NT2/D1 (cell line): ENCODE measurements at places on chromosomes 16 and 17.
A peak's percentile ranks its signal among the peaks of the same experiment; 100 is the strongest.

- DNase-seq: no peak
These were observed 155.3 kb downstream of the RGS9 start for GRCh38 chr17:65292430-65292829.

- DNase-seq: no peak
These were observed 35.0 kb downstream of the CFDP1 start for GRCh38 chr16:75398333-75398732.

DNA sequence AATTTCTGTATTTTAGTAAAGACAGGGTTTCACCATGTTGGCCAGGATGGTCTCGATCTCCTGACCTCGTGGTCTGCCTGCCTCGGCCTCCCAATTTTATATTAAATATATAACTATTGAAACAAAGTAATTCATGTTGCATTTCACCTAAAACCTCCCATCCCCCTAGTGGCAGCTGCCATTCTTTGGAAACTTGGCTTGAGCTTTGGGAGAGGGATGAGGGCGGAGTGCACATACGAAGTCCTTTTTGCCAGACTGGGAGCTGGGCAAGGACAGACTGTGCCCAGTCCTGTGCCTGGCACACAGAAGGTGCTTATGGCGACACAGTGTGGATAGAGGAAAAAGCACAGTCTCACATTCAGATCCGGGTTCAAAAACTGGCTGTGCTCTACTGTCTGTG, 83.8 kb downstream of the NETO2 start:
- no peak for DNase-seq

DNA sequence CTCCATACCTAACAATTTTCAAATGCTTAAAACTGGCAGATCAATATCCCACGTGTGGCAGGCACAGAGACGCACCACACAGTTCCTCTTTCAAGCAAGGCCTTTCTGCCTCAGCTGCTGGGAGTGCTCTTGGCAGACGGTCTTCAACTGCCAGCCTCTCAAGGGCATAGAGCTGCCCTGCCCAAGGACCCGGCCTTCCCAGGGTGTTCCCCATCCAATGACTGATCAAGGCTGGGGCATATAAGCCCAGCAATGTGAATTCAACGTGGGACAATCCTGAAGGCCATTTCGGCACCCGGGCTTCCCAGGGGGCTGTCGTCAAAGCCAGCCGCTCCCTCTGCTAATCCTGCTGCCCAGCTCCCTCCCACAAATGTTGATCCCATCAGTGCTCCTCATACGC, 107.1 kb downstream of the STX8 start:
- DNase-seq: no peak

GRCh38 chr16:2795395-2796143, 2.7 kb upstream of the PRSS41 start:
- no peak for DNase-seq

DNA sequence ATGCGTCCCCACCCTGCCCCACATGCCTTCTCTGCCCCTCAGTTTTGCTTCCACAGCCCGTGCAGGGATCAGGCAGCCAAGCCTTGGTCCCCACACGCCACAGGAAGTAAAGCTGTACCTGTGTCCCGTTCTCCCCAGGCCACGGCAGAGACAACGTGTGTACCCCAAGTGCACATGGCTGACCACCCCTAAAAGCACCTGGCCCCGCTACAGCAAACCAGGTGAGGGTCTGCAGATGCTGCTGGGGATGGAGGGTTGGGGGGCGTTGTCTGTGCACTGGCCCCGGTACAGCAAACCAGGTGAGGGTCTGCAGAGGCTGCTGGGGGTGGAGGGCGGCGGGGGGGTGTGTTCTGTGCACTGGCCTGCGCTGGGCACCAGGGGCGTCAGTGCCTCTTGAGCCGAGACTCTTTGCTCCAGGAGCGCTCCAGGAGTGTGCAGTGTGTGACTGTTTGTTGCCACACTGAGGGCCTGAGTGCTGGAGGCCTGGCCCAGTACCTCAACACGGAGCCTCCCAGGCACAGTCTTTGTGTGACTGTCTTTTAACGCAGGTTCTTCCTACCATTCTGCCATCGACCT, 18.8 kb downstream of the TCF25 start:
- DNase-seq: no peak

GRCh38 chr16:22624800-22625533, 114.3 kb downstream of the NPIPB5 start:
- no peak for DNase-seq

DNA sequence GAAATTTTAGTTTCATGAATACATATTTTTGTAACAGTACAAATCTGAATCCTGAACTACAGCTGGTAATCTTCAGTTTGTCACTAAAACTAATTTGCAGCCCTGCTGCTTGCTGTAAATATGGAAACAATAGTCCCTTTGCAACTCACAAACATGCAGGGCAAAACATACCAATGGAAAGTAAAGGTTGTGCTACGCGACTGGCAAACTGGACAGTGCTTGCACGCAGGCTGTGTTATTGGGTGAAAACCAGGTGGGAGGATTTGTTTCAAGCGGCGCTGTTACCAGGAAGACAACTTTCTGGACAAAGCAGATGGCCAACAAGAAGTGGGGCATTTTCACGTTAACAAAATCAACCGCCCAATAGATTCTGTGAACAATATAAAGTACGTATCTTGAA, 93.5 kb downstream of the CDYL2 start:
- no peak for DNase-seq

DNA sequence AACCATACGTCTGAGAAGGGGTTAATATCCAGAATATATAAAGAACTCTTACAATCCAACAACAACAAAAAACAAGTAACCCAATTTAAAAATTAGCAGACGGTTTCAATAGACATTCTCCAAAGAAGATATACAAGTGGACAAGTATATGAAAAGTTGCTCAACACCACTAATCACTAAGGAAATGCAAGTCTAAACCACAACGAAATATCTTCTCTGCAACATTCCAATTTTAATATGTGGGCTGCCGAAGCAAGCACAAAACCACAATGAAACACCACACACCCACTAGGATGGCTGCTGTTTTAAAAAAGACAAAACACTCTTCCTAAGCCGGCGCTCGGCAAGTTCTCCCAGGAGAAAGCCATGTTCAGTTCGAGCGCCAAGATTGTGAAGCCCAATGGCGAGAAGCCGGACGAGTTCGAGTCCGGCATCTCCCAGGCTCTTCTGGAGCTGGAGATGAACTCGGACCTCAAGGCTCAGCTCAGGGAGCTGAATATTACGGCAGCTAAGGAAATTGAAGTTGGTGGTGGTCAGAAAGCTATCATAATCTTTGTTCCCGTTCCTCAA, 5.9 kb upstream of the SLC13A2 start:
- DNase-seq: no peak

DNA sequence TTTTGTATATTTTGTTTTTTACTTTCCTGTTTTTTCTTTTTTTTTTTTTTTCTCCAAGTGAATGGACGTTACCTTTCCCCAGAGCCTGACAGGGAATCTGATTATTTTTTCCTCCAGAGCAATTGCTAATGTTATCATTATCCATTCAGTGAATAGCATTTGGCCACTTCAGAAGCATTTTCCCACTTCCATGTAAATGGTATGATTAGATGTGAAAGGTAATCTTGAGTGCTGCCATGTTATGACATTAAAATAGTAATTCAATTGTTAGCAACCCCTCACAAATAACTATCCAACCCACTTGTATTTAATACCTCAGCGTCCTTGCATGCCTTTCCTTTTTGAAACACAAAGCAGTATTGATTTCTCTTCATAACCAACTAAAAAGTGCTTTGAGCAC, 1243.8 kb downstream of the CDH8 start:
- DNase-seq: no peak

DNA sequence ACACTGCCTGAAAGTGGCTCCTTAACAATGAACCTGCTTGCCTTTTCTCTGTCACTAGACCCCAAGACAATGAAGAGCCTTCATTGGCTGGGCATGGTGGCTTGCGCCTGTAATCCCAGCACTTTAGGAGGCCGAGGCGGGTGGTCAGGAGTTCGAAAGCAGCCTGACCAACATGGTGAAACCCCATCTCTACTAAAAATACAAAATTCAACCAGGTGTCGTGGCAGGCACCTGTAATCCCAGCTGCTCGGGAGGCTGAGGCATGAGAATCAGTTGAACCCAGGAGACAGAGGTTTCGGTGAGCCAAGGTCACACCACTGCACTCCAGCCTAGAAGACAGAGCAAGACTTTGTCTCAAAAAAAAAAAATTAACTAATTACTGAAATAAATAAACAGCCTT, 45.3 kb upstream of the SEC14L1 start:
- DNase-seq: no peak

DNA sequence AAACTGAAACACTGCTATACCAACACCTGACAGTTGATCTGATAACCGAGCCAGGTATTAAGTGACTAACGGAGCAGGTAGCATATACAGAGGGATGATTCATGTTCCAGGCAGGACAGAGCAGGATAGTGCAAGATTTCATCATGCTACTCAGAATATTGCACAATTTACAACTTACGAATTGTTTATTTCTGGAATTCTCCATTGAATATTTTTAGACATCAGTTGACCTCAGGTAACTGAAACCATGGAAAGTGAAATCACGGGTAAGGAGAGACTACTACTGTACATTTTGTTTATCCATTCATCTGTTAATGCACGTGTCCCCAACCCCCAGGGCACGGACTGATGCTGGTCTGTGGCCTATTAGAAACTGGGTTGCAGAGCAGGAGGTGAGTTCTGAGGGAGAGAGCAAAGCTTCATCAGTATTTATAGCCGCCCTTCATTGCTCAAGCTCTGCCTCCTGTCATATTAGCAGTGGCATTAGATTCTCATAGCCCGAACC, 14.5 kb upstream of the PPM1E start:
- no peak for DNase-seq

- DNase-seq: no peak
These were observed 1.5 kb upstream of the MFSD6L start for GRCh38 chr17:8800656-8801055.

DNA sequence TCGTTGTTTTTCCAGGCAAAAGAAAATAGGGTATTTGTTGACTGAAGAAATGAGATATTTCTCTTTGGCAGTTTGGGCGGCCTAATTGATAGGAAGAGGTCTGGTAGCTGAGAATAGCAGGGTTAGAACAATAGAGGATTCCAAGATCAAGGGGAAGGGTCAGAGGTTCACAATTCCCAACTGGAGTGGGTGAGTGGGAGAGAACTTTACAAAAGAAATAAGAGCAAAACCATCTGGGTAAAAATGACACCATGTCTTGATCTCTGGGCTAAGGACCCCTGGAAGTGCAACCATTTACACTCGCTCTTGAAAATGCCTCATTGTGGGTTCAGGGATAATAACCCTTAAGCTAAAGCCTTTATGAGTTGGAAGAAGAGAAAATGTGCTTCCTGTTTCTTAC, 180.5 kb downstream of the CDH13 start:
- DNase-seq: no peak

GRCh38 chr17:72790190-72790589, 302.3 kb downstream of the SLC39A11 start:
- DNase-seq: no peak

GRCh38 chr17:38663125-38663751, 11.5 kb downstream of the EPOP start:
- DNase-seq: peak; percentile 82

DNA sequence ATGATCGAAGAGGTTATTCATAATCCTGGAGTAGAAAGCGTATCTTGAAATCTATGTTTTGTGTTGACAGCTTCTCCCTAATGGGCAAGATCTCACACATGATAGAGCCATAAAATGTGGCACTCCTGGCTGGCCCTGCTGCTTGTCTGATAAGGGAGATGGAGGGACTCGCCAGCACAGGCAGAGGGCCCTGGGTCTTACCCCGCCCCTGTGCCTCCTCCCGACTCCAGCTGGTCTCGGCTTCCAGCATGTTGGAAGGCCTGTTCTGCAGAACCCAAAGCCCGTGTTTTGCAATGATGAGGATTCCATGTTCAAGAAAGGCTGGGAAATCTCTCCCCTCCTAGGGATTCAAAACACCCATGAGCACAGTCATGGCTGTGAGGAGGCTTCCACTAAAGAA, 106.7 kb upstream of the SDK2 start:
- no peak for DNase-seq

DNA sequence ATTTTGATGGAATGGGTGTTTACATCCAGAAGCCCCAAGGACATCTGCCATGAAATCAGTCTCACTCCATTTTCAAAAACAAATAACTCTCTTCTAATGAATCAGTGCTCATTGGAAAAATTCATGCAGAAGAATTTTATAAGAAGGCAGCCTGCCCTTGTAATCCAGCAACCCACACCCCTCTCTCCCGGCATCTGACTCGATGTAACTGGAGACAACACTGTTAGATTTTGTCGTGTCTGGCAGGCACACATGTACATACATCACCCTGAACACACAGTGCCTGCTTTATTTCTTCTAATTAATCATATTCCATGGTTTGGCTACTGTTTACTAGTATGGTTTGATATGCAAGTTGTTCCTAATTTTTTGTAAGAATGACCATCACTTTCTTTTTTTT, 11.9 kb upstream of the PLD6 start:
- DNase-seq: no peak

GRCh38 chr17:75267153-75267410, 3.9 kb downstream of the MIF4GD start:
- no peak for DNase-seq

GRCh38 chr16:78748220-78748929, 648.9 kb downstream of the WWOX start:
- DNase-seq: no peak

DNA sequence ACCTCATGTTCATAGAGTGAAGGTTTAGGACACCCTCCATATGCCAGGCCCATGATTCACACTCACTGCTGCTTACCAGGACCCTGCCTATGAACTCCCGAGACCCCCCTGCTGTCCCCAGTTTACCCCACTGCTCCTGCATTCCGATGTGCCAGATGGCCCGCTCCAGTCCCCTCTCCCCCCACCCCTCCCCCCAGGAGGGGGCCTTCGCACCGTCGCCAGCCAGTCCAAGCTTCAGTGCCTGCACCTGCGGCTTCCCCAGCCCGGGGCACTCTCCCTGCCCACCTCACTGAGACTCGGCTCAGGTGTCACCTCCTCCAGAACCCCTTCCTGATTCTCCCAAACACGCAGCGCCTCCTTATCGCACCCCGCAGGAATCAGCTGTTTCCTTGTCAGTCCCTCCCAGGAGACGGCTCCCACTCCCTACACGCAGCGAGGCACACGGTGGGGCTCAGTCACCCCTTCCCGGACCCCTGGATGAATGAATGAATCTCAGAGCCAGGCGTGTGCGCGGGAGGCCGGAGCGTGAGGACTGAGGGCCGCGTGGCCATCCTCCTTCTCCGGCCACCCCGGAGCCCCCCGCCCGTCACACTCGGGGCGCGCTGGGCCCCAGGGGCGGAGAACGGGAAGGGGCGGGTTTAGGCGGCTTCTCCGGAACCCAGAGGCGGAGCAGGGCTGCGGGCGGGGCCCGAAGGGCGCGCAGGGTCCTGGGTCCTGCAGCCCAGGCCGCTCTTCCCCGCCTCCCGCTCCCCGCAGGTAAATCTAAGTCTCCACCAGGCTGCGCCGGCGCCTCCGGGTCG, 1.6 kb downstream of the MYO1C start:
- no peak for DNase-seq

GRCh38 chr17:79626156-79626890, 15.5 kb upstream of the RBFOX3 start:
- DNase-seq: no peak

- DNase-seq: no peak
These were observed 19.6 kb upstream of the ATP2A3 start for GRCh38 chr17:3983606-3984484.

- no peak for DNase-seq
These were observed 107.9 kb upstream of the EEF2KMT start for GRCh38 chr16:5205361-5206040.
